ENCODE measurements at places on chromosomes 13 and 19. TPM values are rescaled to one million over a fixed set of nuclear protein-coding genes. Genes with fewer than 3 reads are reported as not detected.

TMEM238 gene
- 24.3 TPM for total RNA-seq

ZNF681 gene
- total RNA-seq = 3.1 TPM

LRRC8E gene
- total RNA-seq = 9.1 TPM

ZNF441 gene
- 19.3 TPM for total RNA-seq

FBXO17 gene
- total RNA-seq = 32.3 TPM

SLC7A10 gene
- not detected for total RNA-seq

CNOT3 gene
- 38.1 TPM for total RNA-seq

GRCh38 chr13:94419925-94420305 lies 59.6 kb downstream of the DCT start:
- H3K4me3 ChIP-seq = no peak overlapping the region
- no peaks in the 10 kb centered on the region for H3K36me3 ChIP-seq
- H3K4me1 ChIP-seq = no peaks in the 10 kb centered on the region
- H3K27me3 ChIP-seq = no peaks in the 10 kb centered on the region
- no peak overlapping the region for H3K27ac ChIP-seq

DNA sequence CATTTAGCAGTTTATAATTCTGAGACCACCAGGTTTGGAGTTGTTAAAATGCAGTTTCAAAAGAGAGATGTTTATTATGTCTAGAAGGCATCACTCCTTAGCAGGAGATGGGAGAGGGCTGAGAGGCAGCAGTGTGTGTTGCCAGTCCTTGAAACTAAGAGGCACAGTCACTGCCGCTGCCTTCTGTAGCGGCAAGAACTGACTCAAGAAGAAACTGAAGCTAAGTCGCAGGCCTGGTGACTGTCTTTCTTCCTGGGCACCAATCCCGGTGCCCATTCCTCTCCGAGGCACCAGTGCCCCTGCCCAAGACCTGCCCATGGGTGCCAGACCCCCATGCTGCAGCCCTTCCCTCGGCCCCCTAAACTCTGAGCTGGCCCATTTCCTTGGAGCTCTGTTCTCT lies 20.1 kb downstream of the N4BP2L1 start:
- H3K27ac ChIP-seq = no peak overlapping the region
- no peak overlapping the region for H3K4me3 ChIP-seq
- H3K4me1 ChIP-seq = no peaks in the 10 kb centered on the region
- H3K36me3 ChIP-seq = no peaks in the 10 kb centered on the region
- DNase-seq = no peak

DNA sequence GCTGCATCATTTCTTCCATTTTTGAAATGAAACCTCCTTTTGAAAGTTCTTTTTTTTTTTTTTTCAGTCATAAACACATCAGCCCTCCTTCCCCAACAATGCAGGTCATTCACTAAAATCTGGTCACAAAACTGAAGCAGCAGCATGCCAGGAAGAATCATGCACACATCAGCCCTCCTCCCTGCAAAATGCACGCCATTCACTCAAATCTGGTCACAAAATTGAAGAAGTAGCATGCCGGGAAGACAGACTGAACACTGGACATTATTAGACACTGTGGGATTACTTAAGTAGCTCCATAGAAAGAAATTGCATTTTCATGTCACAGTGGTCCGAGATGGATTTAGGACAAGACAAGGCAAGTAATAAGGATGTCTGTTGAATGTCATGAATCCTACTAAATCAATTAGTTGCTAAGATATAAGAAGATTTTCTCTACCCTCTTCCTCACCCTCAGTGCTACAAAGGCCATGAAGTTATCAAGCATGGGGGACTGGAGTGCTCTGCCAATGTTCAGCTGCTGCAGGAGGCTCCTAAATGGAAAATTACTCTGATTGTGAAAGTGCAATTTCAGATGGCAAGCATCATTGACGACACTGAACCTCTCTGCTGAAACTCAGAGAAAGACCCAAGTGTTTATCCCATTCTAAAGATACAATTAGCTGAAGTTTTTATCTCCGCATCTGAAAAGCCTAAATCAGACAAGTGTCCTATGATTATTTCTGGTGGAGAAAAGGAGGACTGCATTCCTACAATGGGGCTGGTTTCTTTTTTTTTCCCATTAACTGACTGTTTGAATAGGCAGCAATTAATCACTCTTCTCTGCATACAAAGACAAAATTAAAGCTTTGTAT lies 913.2 kb downstream of the DIAPH3 start:
- no peaks in the 10 kb centered on the region for H3K27me3 ChIP-seq
- no peaks in the 10 kb centered on the region for H3K4me1 ChIP-seq
- H3K36me3 ChIP-seq = no peaks in the 10 kb centered on the region
- no peak for DNase-seq
- H3K27ac ChIP-seq = no peak overlapping the region

DNA sequence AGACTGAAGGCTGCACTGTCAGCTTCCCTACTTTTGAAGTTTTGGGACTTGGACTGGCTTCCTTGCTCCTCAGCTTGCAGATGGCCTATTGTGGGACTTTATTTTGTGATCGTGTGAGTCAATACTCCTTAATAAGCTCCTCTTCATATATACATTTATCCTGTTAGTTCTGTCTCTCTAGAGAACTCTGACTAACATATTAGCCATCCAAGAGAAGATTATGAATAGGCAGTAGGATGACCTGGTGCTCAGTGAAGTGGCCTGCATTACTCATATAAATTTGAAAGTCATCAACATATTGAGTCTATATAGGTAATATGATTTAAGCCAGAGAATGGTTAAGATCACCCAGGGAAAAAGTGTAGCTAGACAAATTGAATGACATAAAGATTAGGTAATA lies 136.3 kb upstream of the UFM1 start:
- H3K4me3 ChIP-seq = no peak overlapping the region
- no peak for DNase-seq
- H3K4me1 ChIP-seq = no peaks in the 10 kb centered on the region
- H3K36me3 ChIP-seq = no peaks in the 10 kb centered on the region
- no peak overlapping the region for H3K27ac ChIP-seq

DNA sequence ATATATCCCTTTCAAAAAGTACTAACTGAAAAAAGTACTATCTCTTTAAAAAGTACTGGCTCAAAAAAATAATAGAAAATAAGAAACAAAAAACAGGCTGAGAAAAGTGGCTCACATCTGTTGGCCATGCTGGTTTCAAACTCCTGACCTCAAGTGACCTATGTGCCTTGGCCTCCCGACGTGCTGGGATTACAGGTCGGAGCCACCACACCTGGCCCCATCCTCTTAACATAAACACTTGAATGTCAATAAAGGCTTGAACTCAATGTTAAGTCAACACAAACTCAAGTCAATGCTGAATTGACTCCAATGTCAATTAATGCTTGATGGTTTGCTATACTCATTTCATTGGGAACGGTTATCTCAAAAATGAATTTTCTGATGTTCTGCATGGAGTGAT lies 30.9 kb downstream of the ZNF611 start:
- H3K27ac ChIP-seq = no peak overlapping the region
- no peaks in the 10 kb centered on the region for H3K4me1 ChIP-seq
- H3K4me3 ChIP-seq = no peak overlapping the region
- H3K36me3 ChIP-seq = peaks cover 13% of the 10 kb centered on the region
- no peaks in the 10 kb centered on the region for H3K27me3 ChIP-seq
- no peak for DNase-seq

DNA sequence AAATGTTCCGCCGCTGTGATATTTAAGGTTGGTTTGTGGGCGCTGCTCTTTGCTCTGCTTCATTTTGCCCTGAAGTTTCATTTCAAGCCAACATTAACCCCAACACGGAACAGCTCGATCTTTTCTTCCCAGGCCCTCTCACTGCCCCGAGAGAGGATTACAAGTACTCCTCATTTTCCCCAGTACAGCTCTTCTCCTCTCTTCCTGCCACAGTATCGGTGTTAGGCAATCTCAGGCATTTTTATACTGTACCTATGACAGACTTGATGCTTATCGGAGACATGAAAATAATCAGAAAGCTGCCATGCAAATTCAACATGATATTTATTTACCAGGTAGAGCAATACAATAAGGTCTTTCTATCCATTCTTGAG lies 1.3 kb upstream of the EDNRB start:
- DNase-seq = no peak
- H3K27ac ChIP-seq = peak overlapping the region; percentile 26
- H3K27me3 ChIP-seq = no peaks in the 10 kb centered on the region
- peaks cover 8% of the 10 kb centered on the region for H3K4me1 ChIP-seq
- H3K4me3 ChIP-seq = peak overlapping the region; percentile 78

GRCh38 chr13:47673009-47673850 lies 327.8 kb downstream of the SUCLA2 start:
- no peak for DNase-seq
- H3K4me3 ChIP-seq = no peak overlapping the region
- no peaks in the 10 kb centered on the region for H3K4me1 ChIP-seq
- H3K36me3 ChIP-seq = no peaks in the 10 kb centered on the region
- H3K27me3 ChIP-seq = no peaks in the 10 kb centered on the region

- H3K27me3 ChIP-seq = no peaks in the 10 kb centered on the region
- no peaks in the 10 kb centered on the region for H3K4me1 ChIP-seq
- H3K4me3 ChIP-seq = no peak overlapping the region
- H3K27ac ChIP-seq = no peak overlapping the region
- H3K36me3 ChIP-seq = no peaks in the 10 kb centered on the region
Measured at GRCh38 chr19:33387351-33388230, 14.1 kb downstream of the CEBPG start.

GRCh38 chr13:98448642-98448928 lies 128.3 kb downstream of the STK24 start:
- no peak overlapping the region for H3K4me3 ChIP-seq
- peaks cover 38% of the 10 kb centered on the region for H3K36me3 ChIP-seq
- no peak overlapping the region for H3K27ac ChIP-seq

DNA sequence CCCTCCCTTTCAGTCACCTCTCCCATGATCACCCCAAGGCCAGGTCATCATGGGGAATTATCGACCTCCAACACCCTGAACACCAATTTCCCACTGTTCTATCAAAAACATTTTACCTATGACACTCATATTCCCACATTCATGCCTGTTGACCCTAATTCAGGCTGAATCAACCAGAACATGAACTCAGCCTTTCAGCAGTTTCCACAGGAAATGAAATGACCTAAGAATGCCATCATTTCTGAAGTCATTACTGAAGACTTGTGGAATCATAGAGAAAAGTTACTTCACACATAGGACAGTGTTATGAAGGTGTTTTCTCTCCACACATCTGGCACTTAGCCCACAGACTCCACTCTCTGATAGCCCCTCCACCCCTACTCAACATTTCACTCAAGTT lies 29.9 kb upstream of the FAM124A start:
- no peaks in the 10 kb centered on the region for H3K27me3 ChIP-seq
- no peaks in the 10 kb centered on the region for H3K4me1 ChIP-seq
- no peak overlapping the region for H3K27ac ChIP-seq
- H3K36me3 ChIP-seq = no peaks in the 10 kb centered on the region
- no peak overlapping the region for H3K4me3 ChIP-seq
- DNase-seq = no peak

- DNase-seq = no peak
- H3K27me3 ChIP-seq = no peaks in the 10 kb centered on the region
- H3K36me3 ChIP-seq = no peaks in the 10 kb centered on the region
- H3K4me1 ChIP-seq = no peaks in the 10 kb centered on the region
- no peak overlapping the region for H3K27ac ChIP-seq
Measured at GRCh38 chr13:40158218-40158617, 502.8 kb downstream of the COG6 start.

GRCh38 chr19:17762505-17763229 lies 11.4 kb downstream of the FCHO1 start:
- H3K36me3 ChIP-seq = no peaks in the 10 kb centered on the region
- DNase-seq = peak; percentile 25
- H3K4me1 ChIP-seq = peaks cover 3% of the 10 kb centered on the region

DNA sequence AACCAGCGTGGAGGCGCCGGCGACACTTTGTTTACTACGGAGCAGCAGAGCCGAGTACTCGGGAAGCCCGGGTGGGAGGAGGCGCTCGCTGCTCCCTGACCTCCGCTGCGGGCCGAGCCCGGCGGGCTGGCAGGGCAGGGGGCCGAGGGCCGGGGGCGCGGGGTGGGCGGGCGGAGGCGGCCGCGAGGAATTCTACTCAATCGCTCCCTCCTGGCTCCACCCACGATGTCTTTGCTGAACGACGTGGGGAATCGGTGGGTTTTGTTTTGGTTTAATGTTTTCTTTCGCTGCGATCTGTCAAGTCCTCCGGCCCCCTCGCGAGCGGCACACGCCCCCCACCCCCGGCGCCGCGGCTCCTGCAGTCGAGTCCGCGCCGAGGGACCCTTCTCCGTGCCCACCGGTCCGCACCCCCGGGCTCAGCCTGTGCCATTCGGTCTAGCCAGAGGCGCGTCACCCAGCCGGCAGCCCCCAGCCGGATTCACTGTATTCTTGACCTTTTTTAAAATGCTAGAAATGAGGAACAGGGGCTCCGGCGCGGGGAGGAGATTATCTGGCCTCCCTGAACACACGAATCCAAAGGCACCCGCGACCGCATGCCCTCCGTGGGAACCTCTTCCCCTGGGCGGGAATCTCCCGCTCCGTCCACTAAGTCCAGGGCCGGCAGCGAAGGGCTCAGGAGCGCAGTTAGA lies 636 bp upstream of the FOXO1 start:
- no peaks in the 10 kb centered on the region for H3K36me3 ChIP-seq
- DNase-seq = no peak
- H3K4me1 ChIP-seq = no peaks in the 10 kb centered on the region

- DNase-seq = peak; percentile 24
- no peak overlapping the region for H3K27ac ChIP-seq
- H3K4me3 ChIP-seq = no peak overlapping the region
- no peaks in the 10 kb centered on the region for H3K27me3 ChIP-seq
- H3K4me1 ChIP-seq = no peaks in the 10 kb centered on the region
Measured at GRCh38 chr13:65638572-65639168, 1591.5 kb downstream of the PCDH9 start.

DNA sequence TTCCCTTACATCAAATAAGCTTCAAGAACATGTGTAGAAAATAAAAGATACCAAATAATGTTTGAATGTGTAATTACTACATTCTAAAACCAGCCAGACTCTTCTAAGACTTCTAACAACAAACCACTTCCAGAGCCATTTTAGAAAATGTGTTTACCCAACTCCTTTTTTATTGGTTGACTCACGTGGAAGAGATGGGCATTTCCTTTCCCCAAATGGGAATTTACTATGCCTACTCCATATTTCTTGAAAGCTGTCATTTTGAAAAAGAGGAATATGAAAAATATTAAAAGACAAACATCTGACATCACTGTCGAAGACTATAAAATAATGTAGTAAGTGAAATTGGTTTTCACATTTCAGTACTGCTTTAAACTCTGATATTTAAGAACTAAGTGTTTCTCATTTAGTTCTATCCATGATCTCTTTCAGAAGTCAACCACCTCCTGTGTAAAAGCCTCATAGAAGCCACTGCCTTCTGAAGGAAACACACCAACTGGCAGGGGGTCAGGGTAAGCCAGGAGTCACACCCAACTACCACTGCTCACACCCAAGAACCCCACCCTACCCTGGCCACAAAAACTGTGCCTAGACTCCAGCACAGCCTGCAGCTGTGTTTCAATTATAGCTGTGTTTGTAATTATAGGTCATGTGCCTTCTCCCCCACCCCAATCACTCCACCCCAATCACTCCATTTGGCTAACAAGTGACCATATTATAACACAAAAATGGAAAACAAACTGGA lies 86.8 kb downstream of the UBL3 start:
- no peaks in the 10 kb centered on the region for H3K27me3 ChIP-seq
- no peak for DNase-seq
- peaks cover 8% of the 10 kb centered on the region for H3K36me3 ChIP-seq
- H3K4me1 ChIP-seq = no peaks in the 10 kb centered on the region
- H3K4me3 ChIP-seq = no peak overlapping the region

Data from kidney (tissue), 22 donors.